Activated CD4-positive, alpha-beta memory T cell treated with anti-CD3 and anti-CD28 coated beads for 36 hours (primary cell): ENCODE measurements at places on chromosomes 3 and 15. TPM values are rescaled to one million over a fixed set of nuclear protein-coding genes. Genes with fewer than 3 reads are reported as not detected.

GRCh38 chr15:55257012-55257670, 32.5 kb downstream of the RAB27A start:
- H3K36me3 ChIP-seq: peaks cover 47% of the 10 kb centered on the region
- peaks cover 65% of the 10 kb centered on the region for H3K4me1 ChIP-seq
- no peak for DNase-seq
- H3K4me3 ChIP-seq: peak overlapping the region; percentile 3
- H3K27me3 ChIP-seq: no peaks in the 10 kb centered on the region
- peak overlapping the region; percentile 85 for H3K27ac ChIP-seq

DNA sequence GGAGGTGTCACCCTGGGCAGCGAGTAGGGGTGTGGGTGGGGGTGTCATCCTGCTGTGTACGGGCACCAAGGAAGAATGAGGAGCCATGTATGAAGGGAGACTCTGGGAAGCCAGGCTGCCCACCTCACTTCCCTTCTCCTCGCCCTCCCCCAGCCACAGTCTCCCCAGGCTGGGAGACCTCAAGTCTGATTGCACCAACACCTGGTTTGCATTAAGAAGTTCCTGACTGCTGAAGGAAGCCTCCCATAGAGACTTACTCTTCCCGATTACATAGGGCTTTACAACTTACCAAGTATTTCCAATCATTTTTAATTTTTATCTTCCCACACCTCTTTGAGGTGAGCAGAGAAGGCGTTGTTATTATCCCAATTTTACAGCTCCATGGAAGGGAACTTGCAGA, 29.5 kb upstream of the SMAD3 start:
- H3K36me3 ChIP-seq: no peaks in the 10 kb centered on the region
- no peak overlapping the region for H3K4me3 ChIP-seq
- peaks cover 35% of the 10 kb centered on the region for H3K4me1 ChIP-seq
- H3K27ac ChIP-seq: no peak overlapping the region

- H3K27ac ChIP-seq: peak overlapping the region; percentile 88
- peaks cover 28% of the 10 kb centered on the region for H3K4me1 ChIP-seq
- no peaks in the 10 kb centered on the region for H3K27me3 ChIP-seq
- DNase-seq: no peak
Observed at GRCh38 chr3:97910931-97911351, 61.3 kb downstream of the RIOX2 start.

DNA sequence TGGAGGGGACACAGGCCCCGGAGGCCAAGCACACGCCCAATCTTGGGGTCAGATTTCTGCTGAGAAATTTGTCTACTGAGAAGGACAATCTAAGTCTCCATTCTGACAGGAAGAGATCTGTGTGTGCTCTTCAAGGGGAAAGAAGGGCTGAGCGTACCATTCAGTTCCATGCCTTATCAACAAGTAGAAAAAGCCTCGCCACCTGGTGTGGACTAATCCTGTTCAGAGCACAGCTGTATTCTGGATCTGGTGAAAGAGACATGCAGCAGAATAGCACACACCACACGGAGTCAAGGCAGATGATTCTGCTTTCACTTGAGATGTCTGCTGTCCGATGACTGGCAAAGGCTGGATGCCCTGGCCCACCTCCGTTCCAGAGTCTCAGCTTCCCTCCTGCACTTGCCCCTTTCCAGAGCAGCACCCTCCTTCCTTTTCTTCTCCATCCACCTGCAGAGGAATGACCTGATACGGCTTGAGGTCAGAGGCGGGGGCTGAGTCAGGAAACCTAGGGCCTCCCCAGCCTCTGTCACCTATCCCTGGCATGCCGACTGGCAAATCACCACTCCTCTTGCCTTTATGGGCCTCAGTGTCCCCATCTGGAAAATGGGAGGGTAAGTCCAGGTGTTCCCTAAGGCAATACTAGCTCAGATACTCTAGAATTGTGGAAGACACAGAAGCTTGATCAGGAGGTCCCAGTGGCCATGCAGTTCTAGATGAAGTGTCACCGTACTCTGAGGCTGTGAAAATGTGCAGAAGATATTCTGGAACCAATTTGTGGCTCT, 36.9 kb upstream of the CTSH start:
- H3K27ac ChIP-seq: no peak overlapping the region
- H3K27me3 ChIP-seq: no peaks in the 10 kb centered on the region
- DNase-seq: no peak
- peaks cover 11% of the 10 kb centered on the region for H3K4me1 ChIP-seq

GRCh38 chr3:160409812-160410610, 10.6 kb downstream of the SMC4 start:
- peaks cover 8% of the 10 kb centered on the region for H3K4me1 ChIP-seq
- H3K27ac ChIP-seq: no peak overlapping the region
- DNase-seq: no peak

DNA sequence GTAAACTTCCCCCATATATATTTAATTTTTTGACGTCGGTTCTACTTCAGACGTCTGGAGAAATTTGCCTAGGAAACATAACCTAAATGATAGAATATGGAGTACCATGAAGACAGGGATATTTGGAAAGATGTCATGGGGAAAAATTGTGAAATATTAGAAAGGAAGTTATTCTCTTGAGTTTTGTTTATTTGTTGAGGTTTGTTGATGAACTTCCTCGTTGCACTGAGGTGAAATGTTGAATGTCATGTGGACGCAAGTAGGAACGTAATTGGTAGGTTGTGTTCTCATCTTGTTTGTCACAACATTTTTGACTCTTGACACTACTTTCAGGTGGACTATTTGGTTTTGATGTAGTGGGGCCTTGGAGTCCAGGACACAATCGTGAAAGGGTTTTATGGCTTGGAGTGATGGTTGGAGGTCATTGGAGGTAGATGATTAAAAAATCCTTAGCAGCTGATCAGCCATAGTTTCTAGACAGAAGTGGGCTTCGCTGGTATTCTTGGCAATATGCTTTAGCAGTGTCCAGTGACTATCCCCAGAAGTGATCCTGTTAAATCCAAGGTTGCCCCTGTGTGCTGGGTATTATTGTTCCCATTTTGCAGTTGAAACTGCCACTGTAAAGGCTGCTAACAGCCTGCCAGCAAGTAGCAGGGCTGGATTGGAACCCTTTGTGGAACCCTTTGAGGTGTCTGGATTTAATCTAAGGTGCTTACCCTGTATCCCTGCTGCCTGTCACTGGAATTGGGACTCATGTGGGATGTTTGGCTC, 1.5 kb downstream of the ABHD5 start:
- H3K4me3 ChIP-seq: peak overlapping the region; percentile 75
- H3K4me1 ChIP-seq: peaks cover 46% of the 10 kb centered on the region
- no peaks in the 10 kb centered on the region for H3K27me3 ChIP-seq
- peaks cover 2% of the 10 kb centered on the region for H3K36me3 ChIP-seq

GRCh38 chr3:67215690-67216089, 217.6 kb downstream of the KBTBD8 start:
- no peak overlapping the region for H3K27ac ChIP-seq
- no peak for DNase-seq
- no peaks in the 10 kb centered on the region for H3K27me3 ChIP-seq
- no peaks in the 10 kb centered on the region for H3K36me3 ChIP-seq

- peaks cover 13% of the 10 kb centered on the region for H3K4me1 ChIP-seq
- H3K36me3 ChIP-seq: no peaks in the 10 kb centered on the region
- no peak overlapping the region for H3K4me3 ChIP-seq
- no peak overlapping the region for H3K27ac ChIP-seq
Observed at GRCh38 chr3:25910997-25911396, 121.1 kb downstream of the OXSM start.

GRCh38 chr3:194280777-194281176, 70.4 kb downstream of the CPN2 start:
- H3K27ac ChIP-seq: no peak overlapping the region
- no peak overlapping the region for H3K4me3 ChIP-seq
- H3K36me3 ChIP-seq: no peaks in the 10 kb centered on the region
- no peaks in the 10 kb centered on the region for H3K27me3 ChIP-seq

GRCh38 chr3:130960139-130960795, 66.4 kb downstream of the ASTE1 start:
- peaks cover 32% of the 10 kb centered on the region for H3K36me3 ChIP-seq
- H3K4me1 ChIP-seq: no peaks in the 10 kb centered on the region
- no peak overlapping the region for H3K27ac ChIP-seq
- no peaks in the 10 kb centered on the region for H3K27me3 ChIP-seq

DNA sequence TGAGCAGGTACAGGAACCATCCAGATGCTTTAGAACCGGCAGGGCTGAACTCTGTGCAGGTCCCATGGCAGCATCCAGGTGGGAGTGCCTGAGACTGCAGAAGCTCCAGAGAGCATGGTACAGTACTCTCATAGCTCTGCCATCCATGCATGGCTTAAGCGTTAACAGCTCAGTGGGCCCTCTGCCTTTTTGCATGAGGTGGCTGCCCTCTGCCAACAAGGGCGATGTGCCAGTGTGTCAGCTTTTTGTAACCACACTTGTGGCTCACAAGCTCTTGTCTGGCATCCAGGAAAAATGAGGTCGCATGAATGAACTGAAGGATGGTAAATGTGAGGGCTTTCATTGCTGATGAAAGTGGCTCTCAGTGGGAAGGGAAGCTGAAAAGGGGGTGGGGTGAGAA, 950.1 kb downstream of the DIPK2A start:
- no peaks in the 10 kb centered on the region for H3K27me3 ChIP-seq
- no peak overlapping the region for H3K27ac ChIP-seq
- no peak for DNase-seq
- no peaks in the 10 kb centered on the region for H3K36me3 ChIP-seq
- no peaks in the 10 kb centered on the region for H3K4me1 ChIP-seq
- no peak overlapping the region for H3K4me3 ChIP-seq

DNA sequence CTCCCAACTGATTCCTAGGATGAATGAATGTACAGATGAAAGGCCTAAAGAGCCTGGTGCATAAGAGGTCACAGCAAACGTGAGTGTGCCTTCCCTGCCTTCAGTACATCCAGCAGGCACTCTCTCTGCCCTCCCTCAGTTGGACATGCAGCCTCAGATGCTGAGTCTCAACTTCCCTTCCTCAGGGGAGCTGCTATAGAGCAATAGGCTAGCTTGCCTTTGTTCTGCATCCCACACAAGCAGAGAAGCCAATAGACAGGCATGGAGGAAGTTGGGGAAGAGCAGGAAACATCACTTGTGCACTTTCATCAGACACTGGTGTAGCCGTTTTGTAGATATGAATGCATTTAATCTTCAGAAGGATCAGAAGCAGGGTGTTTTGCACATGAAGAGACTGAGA, 147.5 kb upstream of the THBS1 start:
- DNase-seq: no peak
- H3K27me3 ChIP-seq: peaks cover 51% of the 10 kb centered on the region
- H3K4me1 ChIP-seq: peaks cover 9% of the 10 kb centered on the region
- no peaks in the 10 kb centered on the region for H3K36me3 ChIP-seq

DNA sequence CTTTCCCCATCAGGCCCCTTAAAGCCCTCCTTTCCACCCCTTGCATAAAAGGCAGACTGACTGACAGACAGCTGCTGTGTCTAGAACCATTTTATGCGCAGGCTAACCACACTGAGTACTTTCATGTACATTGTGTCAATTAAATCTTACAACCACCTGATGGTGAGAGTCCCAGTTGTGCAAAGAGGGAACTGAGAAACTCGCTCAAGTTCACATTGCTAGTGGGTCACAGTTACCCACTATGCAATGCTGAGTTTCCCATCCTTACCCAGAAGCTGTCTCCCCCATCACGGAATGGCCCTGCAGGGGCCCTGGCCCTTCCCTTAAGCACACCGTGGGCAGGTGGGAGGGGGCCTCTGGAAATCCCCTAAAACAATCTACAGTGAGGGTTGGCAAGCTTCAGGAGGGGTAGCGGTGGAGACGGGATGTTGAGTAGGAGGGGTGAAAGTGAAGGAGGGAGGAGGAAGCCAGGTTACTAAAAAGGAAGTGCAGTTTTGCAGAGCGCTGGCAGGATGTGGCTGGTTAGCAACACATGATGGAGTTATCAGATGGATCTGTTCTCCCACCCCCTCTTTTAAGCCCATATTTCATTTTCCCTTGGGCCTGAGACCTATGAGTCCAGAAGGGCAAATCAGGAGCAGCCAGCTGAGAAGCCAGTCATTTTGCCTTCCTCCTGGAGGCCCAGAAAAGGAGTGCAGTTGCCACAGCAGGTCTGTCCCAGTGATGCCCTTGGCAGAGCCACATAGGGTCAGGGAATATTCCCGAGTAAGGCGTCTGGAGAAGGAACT, 30.0 kb downstream of the STARD5 start:
- peak; percentile 88 for DNase-seq
- H3K4me3 ChIP-seq: peak overlapping the region; percentile 82
- H3K27me3 ChIP-seq: no peaks in the 10 kb centered on the region
- peak overlapping the region; percentile 99 for H3K27ac ChIP-seq

DNA sequence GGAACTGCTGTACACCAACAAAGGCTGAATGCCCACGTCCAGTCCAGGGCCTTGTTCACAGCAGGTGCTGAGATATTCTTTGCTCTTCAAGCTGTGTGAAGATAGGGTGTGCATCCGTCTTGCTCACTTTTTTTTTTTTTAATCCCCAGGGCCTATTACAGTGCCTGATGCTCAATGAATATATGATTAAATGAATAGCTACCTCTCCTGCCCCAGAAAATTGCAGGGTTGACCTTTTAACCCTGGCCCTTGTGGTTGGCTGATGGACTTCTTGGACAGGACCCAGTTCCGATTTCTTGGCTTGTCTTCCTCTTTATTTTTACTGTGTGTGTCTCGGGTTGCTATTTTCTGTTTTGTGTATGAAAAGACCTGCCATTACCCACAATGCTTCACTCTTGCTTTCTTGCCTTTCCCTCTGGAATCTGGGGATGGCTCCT, 2.9 kb upstream of the FYTTD1 start:
- no peak overlapping the region for H3K4me3 ChIP-seq
- H3K4me1 ChIP-seq: peaks cover 14% of the 10 kb centered on the region
- H3K27me3 ChIP-seq: no peaks in the 10 kb centered on the region

- DNase-seq: no peak
- H3K4me3 ChIP-seq: no peak overlapping the region
- H3K27me3 ChIP-seq: peaks cover 10% of the 10 kb centered on the region
- H3K36me3 ChIP-seq: no peaks in the 10 kb centered on the region
- H3K27ac ChIP-seq: no peak overlapping the region
Observed at GRCh38 chr3:127851899-127852298, 29.6 kb upstream of the MGLL start.

GRCh38 chr3:29240248-29240647, 40.6 kb upstream of the RBMS3 start:
- H3K4me3 ChIP-seq: no peak overlapping the region
- no peaks in the 10 kb centered on the region for H3K4me1 ChIP-seq
- DNase-seq: no peak
- H3K36me3 ChIP-seq: no peaks in the 10 kb centered on the region
- no peaks in the 10 kb centered on the region for H3K27me3 ChIP-seq

The ANKRD34C gene
- not detected for total RNA-seq

The STAB1 gene
- total RNA-seq: not detected

The GOLGA8O gene
- total RNA-seq: not detected

The GPR87 gene
- 1.1 TPM for total RNA-seq
